GM19239 (cell line): ENCODE measurements at places on chromosomes 11 and 22.

GRCh38 chr11:3131330-3131941, 33.7 kb downstream of the OSBPL5 start:
- DNase-seq = no peak

DNA sequence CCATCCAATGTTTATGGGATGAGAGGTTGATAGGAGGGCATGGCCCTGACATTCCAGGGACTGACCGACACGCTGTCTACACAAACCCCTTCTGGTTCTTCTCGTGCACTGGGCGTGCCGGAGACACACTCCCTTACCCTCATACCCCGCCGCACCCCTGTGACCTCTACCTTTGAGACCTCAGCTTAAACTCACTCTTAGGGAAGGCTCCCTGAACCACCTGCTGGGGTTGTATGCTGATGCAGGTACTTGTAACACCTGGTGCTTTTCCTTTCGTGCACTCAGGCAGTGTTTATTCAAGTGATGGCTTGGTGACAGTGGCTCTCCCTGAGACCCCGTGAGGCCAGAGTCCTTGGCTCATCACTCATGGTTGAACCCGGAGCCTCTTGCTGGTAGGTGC, 12.0 kb downstream of the PPARA start:
- no peak for DNase-seq

- no peak for DNase-seq
Observed at GRCh38 chr11:115745066-115745465, 240.9 kb upstream of the CADM1 start.

GRCh38 chr11:121159741-121160140, 58.7 kb downstream of the TECTA start:
- DNase-seq = no peak

DNA sequence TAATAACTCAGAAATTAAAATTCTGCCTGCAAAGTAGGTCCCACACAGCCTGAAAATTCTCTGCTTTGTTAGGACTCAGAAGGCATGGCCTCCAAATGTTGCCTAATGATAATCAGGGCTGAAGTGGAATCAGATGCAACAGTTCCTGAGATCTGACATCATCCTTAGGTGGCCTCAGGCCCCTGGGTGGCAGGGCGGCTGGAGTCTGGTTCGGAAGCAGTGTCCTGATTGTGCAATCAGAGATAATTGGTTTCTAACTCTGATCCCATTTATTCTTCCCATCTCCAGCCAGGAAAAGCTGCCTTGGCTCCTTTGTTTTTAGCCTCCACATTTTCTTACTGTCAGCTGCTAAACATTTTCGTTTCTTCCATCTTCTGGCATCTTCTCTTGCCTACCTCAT, 399.3 kb downstream of the OPCML start:
- no peak for DNase-seq

DNA sequence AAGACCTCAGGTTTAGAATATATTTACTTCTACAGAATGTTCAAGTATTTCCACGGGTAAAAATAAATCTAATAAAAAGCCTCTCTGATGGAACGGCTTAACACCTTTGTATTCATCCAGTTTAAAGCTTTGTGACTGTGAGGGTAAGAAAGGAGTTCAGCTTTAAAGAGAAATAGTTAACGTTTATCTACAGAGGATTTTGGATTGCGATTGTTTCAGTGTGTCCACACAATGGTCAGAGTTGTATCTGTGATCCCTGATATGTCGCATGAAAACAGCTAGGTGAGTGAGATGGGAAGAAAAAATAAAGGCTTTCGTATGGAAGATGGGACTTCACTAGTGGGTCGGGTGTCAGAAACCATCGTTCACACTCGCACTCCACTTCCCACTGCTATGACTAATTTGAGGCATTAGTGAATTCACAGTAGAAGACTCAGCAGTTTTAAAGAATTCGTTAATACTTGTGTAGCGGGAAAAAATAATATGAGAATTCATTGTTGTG, 1.6 kb downstream of the APLP2 start:
- DNase-seq = no peak

DNA sequence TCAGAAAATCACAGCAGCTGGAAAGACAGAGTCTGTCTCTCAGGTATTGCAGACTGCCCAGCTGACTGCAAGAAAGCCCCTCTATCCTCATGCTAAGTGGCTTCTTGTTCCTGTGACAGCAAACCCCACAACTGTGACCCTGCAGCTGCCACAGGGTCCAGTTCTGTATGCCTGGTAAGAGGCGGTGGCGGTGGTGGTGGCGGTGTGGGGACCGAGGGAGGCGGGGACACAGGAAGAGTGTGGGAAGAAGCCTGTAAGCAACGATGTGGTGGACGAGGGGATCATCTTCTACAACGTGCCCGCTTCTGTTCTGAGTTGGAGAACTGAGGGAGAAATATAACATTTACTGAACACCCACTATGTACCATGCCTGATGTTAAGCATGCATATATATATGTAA, 112.4 kb downstream of the TENM4 start:
- DNase-seq = no peak

DNA sequence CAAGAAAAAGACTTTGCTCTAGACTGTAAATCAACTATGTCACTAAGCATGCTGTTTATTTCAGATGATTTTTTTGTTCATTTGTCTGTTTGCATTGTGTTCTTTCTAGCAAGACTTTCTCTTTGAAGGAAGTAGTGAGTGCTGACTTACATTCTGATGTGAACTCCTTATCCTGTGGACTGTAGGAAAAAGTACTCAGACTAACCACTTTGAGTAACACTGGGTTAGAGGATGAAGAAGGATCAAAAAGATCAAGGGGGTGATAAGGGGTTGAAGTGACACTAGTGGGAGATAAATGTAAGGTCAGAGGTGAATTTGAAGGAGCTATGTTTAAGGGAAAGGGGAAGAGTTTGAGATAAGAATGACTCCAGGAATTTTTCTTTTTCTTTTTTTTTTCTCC, 369.4 kb downstream of the NELL1 start:
- no peak for DNase-seq

GRCh38 chr11:13434247-13435205, 28.5 kb downstream of the BTBD10 start:
- no peak for DNase-seq

- no peak for DNase-seq
Observed at GRCh38 chr22:45917146-45917545, 59.8 kb downstream of the WNT7B start.

DNA sequence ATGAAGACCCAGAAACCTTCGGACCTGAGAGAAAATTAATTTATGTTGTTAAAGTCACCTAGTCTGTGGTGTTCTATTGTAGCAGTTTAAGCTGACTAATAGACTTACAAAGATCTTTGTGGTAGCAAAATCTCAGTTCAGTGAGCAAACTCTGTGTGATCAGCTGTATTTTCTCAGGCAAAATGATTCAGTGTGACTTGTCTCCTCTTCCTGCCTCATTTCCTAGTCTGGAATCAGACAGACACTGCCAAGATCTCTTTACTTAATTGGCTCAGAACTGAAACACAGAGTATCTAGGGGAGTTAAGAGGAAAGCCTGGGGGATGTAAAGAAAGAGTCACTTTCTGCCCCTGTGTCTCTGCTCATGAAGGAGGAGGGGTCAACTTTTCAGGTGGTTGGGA, 564.7 kb downstream of the KCNA4 start:
- no peak for DNase-seq

GRCh38 chr11:32030875-32031503, 59.9 kb upstream of the RCN1 start:
- DNase-seq = no peak

GRCh38 chr11:119567688-119568582, 145.0 kb upstream of the THY1 start:
- no peak for DNase-seq

- no peak for DNase-seq
Observed at GRCh38 chr11:111423250-111423615, 44.2 kb upstream of the POU2AF1 start.

- no peak for DNase-seq
Observed at GRCh38 chr11:64670975-64671374, 52.0 kb downstream of the NRXN2 start.

GRCh38 chr11:86800076-86800959, at the start of gene PRSS23:
Gene PRSS23, plus strand, starts transcription at chr11:86800542. Its CDS starts 7,102 bp downstream, at chr11:86807644.
- peak; percentile 20 for DNase-seq

DNA sequence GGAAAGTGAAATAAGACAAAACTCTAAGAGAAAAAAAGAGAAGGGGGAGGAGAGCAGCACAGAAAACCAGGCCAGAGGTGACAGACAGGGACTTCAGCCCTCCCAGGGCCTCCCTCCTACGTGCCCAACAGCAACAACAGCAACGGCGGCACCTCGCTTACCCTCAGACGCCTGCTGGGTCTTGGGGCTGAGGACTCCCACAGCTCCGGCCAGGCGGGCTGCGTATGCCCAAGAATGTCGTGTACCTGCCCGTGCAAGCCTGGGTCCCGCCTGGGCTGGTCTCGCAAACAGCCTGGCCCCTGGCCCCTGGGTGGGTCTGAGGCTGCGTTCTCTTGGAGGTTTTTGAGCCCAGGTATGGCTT, 30.5 kb downstream of the ARAP1 start:
- DNase-seq = no peak

- no peak for DNase-seq
Observed at GRCh38 chr11:27718863-27719545, 18.7 kb upstream of the BDNF start.
